ENCODE measurements at places on chromosomes 5 and 9.

DNA sequence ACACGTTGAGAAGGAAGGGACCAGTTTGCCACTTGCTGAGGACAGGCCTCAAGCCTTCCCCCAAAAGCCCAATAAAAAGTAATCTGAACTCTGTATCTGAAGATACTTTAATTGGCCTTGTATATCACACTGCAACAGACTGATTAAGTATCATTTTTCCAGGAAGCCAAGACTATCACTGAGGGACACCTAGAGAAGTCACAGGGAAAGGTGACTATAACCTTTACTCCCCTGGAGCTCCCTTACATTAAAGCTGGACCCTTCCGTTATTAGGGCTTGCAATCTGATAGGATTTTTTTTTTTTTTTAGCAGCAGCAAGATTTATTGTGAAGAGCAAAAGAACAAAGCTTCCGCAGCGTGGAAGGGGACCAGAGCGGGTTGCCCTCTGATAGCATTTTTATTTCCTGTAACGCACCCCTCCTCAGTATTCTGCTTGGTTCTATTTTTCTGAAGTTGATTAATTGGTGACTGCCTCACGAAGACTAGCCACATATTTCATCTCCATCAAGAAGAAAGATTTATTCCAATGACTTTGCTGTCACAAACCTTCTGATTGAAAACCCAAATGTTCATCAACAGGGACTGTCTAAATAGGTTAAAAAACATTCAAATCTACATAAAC is 2.7 kb downstream of the CDC14B start:
- DNase-seq: no peak

GRCh38 chr5:138233280-138233679 is 20.2 kb upstream of the CDC23 start:
- no peak for DNase-seq

DNA sequence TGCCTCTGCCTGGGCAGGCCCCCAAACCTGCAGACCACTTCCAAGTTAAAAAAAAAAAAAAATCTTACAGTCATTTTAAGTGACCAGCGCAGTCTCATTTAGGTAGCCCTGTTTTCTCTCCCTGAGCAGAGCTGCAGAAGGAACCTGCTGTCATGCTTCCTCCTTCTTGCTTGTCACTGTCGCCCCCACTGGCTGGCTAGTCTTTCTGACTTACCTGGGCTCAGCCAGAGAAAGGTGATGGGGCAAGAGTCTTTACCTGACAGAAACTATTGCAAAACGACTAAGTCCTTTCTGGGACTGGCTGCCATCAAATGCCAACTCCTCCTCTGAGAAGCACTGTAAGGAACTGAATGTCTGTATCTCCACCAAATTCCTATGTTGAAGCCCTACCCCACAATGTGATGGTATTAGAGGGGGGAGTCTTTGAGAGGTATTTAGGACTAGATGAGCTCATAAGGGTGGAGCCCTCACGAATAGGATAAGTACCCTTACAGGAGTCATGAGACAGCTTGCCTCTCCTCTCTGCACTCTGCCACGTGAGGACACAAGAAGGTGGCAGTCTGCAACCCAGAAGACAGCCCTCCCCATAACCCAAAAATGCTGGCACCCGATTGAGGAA is 58.4 kb upstream of the SHC3 start:
- no peak for DNase-seq

DNA sequence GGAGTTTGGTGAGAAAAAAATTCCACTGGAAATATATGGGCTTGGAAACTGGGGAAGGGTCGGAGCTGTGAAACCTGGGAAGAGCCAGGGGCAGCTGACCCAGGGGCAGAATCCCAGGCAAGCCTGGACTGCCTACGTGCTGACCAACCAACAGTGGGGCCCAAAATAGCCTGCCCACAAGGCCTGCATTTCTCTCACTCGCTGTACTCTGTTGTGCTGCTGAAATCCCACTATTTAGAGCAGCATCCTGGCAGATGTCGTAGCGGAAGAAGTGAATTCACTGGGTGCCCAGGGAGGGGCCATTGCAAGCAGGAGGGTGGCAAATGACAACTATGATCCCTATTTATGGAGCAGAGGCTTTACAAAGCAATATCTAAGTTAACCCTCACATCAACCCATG is 9.5 kb downstream of the GDNF start:
- DNase-seq: no peak

GRCh38 chr5:10607666-10608073 is 43.8 kb downstream of the ANKRD33B start:
- peak; percentile 73 for DNase-seq

- DNase-seq: no peak
Measured at GRCh38 chr5:149679876-149680809, 50.0 kb upstream of the PPARGC1B start.

DNA sequence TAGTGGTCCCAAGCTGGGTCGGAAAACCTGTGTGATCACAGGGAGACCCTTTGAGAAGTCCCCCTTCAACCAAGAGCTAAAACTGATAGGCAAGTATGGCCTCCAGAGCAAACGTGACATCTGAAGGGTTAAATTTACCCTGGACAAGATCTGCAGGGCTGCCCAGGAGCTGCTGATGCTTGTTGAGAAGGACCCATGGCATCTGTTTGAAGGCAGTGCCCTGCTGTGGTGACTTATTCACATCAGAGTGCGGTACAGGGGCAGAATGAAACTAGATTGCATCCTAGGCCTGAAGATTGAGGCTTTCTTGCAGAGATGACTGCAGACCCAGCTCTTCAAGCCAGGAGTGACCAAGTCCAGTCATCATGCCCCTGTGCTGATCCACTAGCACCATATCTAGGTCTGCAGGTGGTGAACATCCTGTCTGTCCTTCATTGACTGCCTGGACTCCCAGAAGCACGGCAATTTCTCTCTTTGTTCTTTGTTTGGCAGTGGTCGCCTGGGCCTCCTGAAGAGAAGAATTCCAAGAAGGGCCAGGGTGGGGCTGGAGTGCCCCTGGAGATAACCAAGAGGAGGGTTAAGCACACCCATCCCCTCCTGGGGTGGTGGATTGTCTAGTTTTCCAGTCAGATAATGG is 25.7 kb upstream of the CHD1 start:
- DNase-seq: no peak

DNA sequence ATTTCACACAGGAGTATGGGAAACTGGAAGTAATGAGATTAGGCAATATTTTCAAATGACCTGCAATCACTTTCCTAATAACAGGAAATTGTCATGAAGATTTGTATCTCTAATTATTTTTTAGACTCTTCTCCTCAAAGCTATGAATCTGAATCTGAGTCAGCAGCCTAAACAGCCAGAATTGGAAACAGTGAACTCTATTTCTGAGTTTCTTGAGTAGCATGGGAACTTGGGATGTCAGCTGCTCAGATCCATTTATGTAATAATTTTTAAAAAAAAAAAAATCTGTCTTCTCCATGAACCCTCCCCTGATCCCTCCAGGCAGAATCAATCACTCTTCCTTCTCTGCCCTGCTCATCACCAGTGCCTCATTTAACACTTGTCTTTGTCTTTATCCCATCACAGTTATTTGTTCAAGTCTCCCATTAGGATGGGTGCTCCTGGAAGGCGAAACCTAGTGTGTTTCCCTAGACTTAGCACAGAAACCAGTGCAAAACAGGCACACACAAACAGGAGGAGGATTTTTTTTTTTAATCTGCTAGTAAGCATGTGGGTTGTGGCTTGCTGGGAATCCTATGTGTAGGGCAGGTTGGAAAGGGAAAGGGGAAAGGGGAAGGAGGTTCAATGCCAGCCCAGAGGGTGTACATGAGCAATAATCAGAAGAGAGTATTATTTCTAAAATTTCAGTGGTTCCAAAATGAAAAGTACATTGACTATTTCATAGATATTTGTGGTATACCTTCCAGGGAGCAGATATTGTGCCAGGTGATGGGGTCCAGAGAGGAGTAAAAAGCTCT is 186.8 kb downstream of the TTLL11 start:
- no peak for DNase-seq

DNA sequence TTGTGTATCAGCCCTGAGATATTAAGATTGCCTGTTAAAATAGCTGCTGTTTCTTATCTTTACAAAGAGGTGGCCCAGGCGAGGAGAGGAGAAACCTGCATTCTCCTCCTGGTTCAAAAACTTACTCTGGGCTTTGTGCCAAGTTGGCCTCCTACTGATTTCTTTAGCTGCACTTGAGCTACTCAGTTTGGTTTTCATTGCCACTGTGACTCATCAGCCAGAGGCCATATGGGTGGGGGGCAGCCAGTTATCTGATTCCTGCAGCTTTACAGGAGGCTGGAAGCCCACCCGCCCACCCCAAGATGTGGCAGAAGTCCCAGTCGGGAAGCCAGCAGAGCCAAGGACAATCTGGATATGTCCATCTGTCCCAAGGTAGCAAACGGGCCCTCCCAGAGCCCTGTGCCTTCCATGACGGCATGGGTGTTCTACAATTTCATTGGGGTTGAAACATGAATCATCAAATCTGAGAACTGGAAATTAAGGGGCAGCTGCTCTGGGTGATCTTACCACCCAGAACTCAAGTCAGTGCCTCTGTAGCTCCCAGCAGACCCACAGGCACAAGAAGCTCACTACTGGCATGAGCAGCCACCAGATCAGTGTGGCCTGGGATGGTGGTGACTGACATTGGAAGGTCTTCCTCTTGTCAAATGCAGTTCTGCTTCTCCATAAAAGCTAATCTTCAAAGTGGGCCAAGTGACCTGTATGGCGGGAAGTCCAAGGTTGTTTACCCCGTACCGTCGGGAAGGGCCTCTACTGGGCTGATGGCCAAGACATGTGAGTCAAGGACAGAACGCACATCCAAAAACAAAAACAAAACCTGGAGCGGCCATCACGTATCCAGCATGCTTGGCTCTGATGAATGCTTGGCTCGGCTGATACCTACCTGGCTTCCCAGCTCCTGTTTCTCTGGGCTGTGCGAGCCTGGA is 15.6 kb downstream of the FCN2 start:
- DNase-seq: peak; percentile 64

GRCh38 chr5:35887321-35888100 is 30.8 kb downstream of the IL7R start:
- DNase-seq: no peak

DNA sequence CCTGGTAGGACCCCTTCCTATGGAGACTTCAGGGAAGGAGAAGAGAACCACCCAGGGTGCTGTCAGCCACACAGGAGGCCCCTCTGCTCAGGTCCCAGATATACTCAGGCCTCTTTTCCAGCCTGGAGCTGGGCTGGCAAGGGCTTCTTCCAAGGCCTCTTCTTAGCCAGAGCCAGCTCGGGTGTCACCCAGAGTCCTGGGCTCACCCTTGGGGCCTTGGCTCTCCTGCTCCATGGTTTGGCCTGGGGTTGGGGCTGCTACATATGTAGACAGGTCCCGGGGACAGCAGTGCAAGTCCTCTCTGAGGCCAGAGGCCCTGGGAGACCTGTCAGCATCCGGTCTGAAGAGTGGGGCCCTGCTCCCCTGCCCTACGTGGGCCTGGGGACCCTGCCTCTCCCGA is 22.8 kb downstream of the PAEP start:
- DNase-seq: no peak

- no peak for DNase-seq
Measured at GRCh38 chr9:133105461-133105770, 15.6 kb downstream of the RALGDS start.

- no peak for DNase-seq
Measured at GRCh38 chr5:120813551-120813950, 349.5 kb downstream of the PRR16 start.

DNA sequence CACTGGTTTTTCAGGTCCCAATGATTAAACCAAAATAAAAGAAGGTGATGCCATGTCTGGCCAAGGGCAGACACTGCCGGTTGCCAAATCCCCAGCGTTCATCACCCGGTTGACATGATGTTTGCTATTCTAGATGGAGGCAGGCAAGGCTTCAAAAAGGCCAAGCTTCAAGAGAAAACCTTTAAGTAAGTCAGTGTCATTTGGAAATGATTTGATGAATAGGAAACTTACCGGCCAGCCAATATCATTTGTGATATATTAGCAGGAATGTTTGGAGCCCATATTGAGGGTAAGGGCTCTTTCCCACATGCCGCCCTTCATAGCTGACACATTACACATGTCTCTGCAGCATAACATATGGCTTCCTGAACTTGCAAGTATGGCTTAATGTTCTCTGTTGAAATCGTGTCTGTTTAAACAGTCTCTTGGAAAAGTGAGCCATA is 89.5 kb upstream of the TTC23L start:
- DNase-seq: no peak

- no peak for DNase-seq
Measured at GRCh38 chr9:87868175-87868574, 14.5 kb upstream of the SPATA31E1 start.

DNA sequence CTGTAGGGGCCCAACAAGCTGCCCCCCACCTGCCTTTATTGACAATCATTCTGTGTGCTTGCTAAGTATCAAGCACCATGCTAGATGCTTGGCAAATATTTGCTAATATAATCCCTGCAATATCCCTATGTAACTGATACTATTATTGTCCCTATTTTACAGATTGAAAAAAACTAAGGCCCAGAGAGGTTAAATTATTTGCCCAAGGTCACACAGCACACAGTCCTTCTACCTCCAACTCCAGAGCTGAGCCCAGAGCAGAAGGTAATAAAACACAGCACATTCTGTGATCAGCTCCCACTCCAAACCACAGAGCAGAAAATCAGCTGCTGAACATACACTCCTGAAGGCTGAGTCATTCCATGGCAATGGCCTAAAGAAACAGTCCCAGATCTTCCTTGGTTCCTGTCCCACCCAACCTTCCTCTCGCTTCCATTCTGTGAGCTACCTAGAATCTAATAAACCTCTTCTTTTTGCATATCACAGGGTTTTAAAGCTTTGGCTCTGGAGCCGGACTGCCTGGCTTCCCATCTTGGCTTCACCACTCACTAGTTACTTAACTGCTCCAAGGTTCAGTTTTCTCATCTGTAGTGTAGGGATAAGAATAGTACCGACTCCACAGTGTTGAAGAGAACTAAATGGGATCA is 66.7 kb upstream of the ADRA1B start:
- peak; percentile 74 for DNase-seq

DNA sequence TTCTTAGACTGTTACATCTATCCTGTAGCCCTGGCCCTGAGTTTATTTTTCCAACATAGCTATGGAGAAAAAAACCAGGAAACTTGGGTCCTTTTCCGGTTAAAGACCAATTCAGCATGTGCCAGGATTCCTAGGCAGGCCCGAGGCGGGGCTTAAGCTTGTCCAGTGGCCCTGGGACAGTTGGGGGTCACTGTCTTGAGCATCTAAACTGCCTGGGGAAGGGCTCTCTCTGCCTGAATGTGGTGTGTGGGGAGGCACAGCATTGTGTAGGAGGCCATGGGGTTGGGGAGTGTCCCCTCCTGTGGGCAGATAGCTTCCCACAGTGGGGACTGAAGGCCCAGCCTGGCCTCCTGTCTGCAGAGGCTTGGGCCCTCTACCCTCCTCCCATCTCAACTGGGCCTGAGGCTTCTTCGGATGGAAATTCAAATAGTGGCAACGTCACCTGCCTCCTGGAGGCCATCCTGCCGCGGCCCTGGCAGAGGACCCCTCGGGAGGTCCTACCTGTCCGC is 88.8 kb downstream of the PHF2 start:
- no peak for DNase-seq

Measured in Caki2 (cell line).